Left renal pelvis (tissue), 4 donors: ENCODE measurements at places on chromosomes 11 and 22. TPM values are rescaled to one million over a fixed set of nuclear protein-coding genes. Genes with fewer than 3 reads are reported as not detected.
A peak's percentile ranks its signal among the peaks of the same experiment; 100 is the strongest.

DNA sequence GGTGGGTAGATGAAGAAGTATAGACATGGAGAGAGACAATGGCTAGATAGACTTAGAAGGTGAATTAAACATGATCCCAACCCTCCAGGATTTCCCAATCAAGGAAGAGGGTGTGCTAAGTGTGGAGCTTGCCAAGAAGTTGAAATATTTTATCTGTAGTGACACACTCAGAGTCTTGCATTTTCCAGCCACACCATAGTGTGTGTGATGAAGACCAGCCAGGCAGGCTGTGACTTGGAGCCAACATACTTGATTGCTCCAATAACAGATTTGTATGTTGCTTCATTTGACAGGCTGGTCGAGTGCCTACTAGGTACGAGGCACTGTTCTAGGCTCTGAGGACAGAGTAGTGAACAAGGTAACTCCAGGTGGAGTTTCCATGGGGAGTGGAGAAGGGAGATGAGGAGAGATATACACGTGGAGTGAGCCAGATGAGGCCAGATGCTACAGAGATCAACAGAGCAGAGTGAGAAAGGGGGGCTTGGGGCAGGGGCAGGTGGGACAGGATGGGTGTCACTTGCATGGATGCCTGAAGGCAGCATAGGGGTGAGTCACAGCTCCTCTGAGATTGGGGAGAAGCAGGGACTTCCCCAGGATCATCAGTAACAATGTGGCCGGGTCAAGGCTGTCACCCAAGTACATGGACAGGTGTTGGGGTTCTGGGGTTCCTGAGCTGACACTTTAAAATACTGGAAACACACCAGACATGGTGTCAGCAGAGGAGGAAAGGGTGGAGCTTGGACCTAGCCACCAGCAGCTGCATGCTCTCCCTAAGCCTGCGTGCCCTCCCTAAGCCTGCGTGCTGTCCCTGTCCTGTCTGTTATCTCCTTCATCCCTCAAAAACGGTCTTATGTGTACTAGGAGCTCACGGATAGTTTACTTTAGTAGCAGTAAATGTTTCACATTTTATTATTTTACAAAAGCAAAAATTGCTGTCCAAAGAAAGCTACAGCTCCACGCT, 23.6 kb downstream of the PDGFB start:
- DNase-seq, result no peak

Gene TRIM6
- 21.0 TPM for polyA plus RNA-seq

Gene OR5AP2
- not detected for polyA plus RNA-seq

Gene NDUFS8
- polyA plus RNA-seq, result 73.3 TPM

DNA sequence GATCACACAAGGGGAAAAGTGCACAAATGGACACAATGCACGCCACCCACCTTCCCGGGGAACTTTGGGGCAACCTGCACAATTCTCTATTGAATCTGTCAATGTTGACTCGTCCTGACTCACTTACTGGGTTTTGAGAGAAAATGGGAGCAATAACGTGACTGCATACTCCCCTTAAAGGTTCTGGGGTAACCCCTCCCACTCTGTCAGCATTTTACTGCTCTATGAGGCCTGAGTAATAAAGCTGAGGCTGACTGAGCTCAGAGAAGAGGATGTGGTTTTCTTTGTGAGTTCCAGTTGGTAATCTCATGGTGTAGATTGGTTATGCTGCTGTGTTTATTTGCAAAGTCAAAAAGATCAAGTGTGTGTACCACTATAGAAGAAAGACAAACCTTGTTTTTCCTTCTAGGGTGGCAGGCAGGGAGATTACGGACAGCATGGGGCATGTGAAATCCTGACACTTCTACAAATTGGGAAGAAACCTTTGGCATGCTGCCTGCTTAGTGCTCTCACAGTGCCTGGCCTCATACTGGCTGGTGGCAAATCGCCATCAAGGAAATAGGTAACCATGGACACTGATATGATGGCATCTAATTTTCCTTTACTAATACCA, 16.1 kb upstream of the APOA1 start:
- DNase-seq, result no peak

Gene WNT11
- polyA plus RNA-seq, result 17.4 TPM

Gene NXPE4
- not detected for polyA plus RNA-seq

- no peak for DNase-seq
Measured at GRCh38 chr11:102323542-102324251, 6.4 kb downstream of the BIRC3 start.

DNA sequence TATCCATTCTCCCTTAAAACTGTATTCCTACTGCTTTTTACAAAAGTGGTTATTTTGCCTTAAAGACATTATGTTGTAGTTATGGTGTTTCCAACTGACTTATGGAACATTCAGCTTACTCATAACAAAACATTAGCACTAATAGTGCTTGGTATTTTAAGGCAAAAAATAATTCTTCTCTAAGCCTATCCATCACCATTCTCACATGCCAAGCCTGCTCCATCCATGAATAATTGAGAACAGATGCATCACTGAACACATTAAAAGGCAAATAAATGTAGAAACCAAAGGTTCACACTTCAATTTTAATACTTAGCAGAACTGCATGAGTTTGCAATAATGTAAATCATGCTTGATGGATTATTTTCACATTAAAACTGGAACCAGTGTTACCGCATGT, 42.3 kb upstream of the DDI1 start:
- DNase-seq, result no peak

Gene PAMR1
- polyA plus RNA-seq, result 74.7 TPM

Gene RFPL2
- polyA plus RNA-seq, result not detected

Gene ARCN1
- polyA plus RNA-seq, result 196 TPM

GRCh38 chr22:48507595-48508350, 1319.9 kb downstream of the BRD1 start:
- DNase-seq, result no peak

DNA sequence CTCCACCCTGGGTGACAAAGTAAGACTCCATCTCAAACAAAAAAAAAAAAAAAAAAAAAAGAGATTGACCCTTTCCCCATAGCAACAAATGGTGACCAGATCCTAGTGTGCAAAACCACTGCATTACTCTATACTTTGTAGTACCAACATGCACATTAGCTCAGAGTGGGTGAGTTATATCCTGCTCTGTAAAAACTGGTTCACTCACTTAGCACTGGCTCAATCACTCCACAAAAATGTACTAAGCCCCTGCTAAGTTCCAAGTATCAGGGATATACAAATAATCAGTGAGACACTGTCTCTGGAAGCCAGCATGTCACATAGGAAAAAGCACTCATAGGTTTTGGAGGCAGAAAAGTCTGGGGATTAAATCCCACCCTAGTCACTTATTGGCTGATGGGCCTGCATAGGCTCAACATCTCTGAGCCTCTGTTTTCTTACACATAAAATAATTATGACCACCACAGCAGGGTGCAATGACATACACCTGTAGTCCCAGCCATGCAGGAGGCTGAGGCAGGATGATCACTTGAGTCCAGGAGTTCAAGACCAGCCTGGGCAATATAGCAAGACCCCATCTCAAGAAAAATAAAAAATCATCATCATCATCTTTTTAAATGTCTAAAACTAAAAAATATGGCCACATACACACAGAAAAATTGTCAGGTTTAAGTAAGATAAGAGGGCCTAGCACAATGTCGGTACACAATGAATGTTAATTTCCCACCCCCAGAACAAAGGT, 11.9 kb downstream of the FAM168A start:
- DNase-seq, result no peak

DNA sequence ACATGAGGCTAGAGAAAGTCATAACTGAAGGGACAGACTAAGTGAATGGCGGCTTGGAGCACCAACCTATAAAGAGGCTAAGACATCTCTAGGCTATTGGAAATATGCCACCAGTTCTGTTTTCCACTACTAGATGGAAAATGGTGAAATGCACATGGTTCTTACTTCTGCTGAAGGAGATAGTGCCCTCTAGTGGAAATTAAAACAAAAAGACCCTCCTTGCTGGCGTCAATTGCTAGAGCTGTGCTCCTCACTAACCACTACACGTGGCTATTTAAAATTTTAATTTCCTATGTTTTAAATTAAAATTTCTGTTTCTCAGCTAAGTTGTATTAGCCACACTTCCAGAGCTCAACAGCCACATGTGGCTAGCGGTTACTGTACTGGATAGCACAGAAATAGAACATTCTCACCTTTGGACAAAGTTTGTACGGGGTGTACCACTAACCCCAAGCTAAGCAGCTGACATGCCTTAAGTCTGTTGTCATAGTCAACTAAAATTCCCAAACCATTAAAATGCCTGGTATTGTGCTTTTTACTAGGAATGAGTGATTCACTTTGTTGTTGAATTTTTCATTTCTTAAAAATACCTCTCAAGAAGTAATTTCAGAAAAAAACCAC, 34.1 kb upstream of the CALCA start:
- no peak for DNase-seq

Gene SULT4A1
- polyA plus RNA-seq, result 2.5 TPM

- DNase-seq, result no peak
Measured at GRCh38 chr11:107478922-107479321, 21.3 kb upstream of the CWF19L2 start.

Gene B3GAT1
- 4.4 TPM for polyA plus RNA-seq

Gene C11orf71
- 21.1 TPM for polyA plus RNA-seq

- DNase-seq, result no peak
Measured at GRCh38 chr11:18578975-18579598, 9.4 kb downstream of the UEVLD start.

DNA sequence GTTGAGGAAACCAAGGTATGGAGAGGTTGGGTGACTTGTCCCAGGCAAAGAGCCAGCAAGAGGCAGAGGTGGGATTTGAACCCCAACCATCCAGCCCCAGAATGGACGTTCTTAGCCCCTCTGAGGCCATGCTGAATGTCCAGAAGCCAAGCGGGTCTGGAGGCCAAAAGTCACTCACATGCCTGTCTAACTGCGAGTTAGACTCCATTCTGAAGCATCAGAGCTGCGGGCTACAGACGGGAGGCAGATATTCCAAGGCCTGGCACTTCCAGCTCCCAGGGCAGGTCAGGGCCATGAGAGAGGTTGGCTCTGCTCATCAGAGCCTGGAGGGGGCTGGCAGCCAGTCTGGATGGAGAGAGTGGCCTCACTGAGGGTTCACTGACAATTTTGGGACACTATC, 616.5 kb downstream of the BRD1 start:
- no peak for DNase-seq

DNA sequence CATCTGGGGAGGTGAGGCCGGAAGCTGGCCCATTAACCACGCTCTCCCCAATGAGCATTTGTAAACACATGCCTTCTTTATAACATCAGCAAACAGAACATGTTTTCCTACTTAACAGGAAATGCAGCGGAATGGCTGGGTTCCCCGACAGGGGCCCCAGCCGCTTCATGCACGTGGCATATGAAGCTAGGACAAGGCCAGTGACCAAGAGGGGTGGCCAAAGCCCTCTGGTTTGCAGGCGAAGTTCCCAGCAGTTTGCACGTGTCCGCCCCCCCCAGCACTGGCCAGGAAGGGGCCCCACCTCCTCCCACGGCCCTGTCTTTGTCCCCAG, 38.7 kb upstream of the LINC01488 start:
- DNase-seq, result peak; percentile 57

DNA sequence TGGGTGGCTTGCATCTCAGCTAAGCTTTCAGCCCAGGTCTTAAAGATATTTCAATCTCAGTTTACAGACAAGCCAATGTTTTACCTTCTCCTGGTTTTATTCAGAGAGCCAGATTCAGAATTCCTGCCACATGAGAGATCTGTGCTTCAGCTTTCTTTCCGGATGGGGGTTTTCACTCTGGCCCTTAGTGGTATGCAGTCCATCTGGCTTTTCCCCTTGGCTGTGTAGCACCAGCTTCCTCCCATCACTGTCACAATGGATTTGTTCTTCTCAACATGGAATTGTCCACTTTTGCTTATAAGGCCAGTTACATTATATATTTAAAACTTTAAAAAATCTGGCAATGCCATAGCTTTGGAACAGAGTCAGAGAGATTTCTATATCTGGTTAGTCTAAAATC, 303.9 kb downstream of the ETS1 start:
- no peak for DNase-seq

Gene SMTNL1
- polyA plus RNA-seq, result 0.40 TPM
